ENCODE measurements at places on chromosomes 13 and 19.

DNA sequence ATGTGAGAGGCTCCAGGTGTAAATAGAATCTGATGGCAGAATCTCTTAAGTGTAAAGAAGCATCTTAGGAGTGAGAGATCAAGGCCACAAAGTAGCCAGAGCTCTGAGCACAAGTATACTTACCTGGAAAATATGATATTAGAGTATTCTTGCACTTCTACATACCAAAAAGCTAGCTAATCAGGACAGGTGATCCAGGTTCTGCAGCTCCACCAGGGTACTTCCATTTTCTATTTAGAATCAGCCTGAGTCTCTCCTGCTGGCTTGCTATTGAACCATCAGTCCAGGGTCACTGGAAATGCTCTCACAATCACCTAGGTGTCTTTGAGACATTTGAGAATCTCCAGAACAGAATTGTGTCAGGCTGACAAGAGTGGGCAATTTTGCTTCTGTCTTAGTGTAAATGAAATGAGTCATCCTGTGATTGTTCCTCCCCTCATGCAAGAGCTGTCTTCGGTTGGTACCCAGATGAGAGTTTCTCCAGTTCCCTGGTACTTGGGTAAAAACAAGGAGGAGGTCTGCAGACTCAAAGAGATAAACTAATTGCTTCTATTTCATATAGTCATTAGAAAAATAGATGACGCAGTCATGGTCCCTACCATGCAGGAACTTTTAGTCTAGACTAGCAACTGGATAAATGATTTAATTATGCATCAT is 14.6 kb downstream of the ZNF254 start:
- DNase-seq: no peak

DNA sequence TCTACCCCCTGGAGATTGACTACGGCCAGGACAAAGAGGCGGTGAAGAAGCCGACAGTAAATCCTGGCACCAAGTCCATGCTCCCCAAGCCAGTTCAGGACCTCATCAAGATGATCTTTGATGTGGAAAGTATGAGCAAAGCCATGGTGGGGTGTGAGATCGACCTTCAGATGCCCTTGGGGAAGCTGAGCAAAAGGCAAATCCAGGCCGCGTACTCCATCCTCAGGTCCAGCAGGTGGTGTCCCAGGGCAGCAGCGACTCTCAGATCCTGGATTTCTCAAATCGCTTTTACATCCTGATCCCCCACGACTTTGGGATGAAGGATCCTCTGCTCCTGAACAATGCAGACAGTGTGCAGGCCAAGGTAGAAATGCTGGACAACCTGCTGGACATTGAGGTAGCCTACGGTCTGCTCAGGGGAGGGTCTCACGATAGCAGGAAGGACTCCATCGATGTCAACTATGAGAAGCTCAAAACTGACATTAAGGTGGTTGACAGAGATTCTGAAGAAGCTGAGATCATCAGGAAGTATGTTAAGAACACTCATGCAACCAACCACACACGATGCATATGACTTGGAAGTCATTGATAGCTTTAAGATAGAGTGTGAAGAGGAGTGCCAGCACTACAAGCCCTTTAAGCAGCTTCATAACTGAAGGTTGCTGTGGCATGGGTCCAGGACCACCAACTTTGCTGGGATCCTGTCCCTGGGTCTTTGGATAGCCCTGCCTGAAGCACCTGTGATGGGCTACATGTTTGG is 24.0 kb upstream of the ANKRD10 start:
- no peak for DNase-seq

- no peak for DNase-seq
Observed at GRCh38 chr13:34720618-34721017, 221.5 kb upstream of the NBEA start.

GRCh38 chr13:46321494-46322225 is 65.4 kb downstream of the RUBCNL start:
- peak; percentile 17 for DNase-seq

GRCh38 chr19:53908106-53908934 is 758 bp upstream of the CACNG7 start:
- DNase-seq: peak; percentile 32

DNA sequence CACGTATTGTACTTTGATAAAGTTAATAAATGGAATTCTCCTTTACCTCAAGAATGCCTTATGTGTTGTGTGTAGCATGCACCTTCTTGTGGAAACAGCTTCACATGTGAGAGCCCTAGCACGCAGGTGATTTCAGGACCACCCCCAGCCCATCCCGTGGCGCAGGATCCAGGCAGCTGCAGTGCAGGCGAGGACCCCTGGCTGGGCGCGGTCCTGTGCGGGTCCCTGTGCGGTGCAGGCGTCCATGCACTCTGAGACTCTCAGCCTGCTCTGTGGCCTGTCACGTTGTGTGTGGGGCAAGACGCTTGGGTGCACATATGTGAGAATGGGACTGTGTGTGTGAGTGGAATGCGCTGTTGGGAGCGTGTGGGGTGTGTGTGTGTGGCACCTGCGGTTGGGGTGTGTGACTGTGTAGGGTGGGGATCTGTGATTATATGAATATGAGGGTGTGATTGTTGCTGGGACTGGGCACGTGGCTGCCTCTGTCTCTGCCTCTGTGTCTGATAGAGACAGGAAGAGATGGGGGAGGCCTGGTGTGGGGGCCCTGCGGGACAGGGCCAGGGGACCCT is 30.8 kb downstream of the WTIP start:
- DNase-seq: no peak

- DNase-seq: no peak
Observed at GRCh38 chr13:31274390-31274789, 74.6 kb downstream of the B3GLCT start.

GRCh38 chr13:25059166-25059565 is 36.8 kb upstream of the PABPC3 start:
- DNase-seq: no peak

- DNase-seq: no peak
Observed at GRCh38 chr13:50615234-50615633, 228.3 kb downstream of the DLEU7 start.

DNA sequence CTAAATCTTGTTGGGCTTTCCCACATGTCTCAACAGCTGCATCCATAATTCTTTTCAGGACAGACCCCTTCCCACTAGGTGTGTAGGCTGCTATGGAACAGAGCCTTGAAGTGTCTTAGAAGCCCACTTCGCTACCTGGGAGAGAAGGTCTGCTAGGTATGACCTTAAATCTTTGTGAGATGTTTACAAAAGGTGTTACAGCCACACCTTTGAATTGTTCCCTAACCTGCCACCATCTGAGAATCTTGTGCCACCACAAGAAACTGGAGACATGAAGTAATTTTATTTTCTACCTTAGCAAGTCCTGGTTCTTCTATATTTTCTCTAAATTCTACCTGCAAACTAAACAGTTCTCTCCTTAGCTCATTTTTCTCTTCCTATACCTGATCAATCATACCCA is 67.4 kb upstream of the IL17D start:
- no peak for DNase-seq

Measured in SHP77 (cell line).